Hematopoietic multipotent progenitor cell treated with erythropoietin and hydrocortisone succinate and interleukin-3 and kit ligand, for 4 days (in vitro differentiated cells): ENCODE measurements at places on chromosomes 7 and 10.

DNA sequence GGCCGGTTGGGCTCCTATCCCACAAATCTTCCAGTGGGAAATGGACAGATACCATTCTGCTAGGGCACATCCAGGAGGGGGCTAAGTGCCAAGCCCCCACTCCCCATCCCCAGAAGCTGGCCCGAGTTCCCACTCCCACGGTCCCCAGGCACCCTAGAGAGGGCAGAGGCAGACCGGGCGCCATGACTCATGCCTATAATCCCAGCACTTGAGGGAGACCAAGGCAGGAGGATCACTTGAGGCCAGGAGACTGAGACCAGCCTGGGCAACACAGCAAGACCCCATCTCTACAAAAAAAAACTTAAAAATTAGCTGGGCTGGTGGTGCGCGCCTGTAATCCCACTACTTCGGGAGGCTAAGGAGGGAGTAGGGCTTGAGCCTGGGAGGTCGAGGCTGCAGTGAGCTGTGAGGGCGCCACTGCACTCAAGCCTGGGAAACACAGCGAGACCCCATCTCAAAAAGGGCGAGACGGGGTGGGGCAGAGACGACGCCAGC, 870 bp downstream of the GNA12 start:
- no peak for DNase-seq

DNA sequence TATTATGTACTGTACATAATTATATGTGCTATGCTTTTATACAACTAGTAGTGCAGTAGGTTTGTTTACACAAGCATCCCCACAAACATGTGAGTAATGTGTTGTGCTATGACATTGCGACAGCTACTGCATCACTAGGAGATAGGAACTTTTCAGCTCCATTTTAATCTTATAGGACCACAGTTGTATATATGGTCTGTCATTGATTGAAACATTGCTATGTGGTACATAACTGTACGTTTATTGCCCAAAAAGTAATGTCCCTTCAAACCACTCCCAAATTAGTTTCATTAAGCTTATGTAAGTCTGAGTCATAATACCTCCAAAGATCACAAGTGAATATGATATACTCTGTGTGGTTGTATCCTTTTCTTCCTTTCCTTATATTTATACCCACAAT, 183.2 kb upstream of the POT1 start:
- DNase-seq: no peak

GRCh38 chr10:130493446-130494145, 357.4 kb downstream of the GLRX3 start:
- no peak for DNase-seq

DNA sequence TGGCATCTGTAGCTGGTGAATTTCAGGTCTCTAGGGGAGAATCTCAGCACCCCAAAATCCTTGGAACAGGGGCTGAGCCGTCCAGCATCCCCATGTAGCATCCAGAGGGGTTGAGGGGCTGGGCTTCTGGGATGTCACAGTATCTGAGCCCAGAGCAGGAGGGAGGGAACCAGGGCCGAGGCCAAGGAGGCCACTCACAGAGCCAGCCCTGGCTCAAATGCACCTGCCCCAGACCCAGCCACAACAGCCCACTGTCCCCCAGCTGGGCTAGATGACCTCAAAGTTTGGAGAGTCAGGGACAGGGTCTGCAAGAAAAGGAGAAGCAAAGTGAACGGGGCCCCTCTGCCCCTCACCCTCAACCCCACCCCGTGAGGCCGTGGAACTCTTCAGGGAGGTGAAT, 22.3 kb downstream of the VSIR start:
- DNase-seq: no peak

DNA sequence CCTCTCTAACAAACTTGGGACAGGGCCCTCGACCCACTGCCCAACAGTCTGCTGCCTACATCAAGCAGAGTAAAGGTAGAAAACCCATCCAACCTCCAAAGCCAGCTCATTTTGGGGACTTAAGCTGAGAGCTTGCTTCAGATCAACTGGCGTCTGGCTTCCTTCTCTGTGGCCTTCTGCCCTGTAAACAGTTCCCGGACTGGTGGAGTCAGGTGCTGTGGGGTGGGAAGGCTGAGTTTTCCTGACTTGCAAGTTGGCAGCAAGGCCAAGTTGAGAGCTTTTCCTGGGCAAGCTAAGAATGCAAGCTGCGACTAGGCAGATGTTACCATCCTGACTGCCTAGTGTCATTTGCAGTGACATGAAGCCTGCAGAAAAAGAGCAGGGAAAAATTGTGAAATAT, 3.7 kb downstream of the GALNT17 start:
- no peak for DNase-seq

DNA sequence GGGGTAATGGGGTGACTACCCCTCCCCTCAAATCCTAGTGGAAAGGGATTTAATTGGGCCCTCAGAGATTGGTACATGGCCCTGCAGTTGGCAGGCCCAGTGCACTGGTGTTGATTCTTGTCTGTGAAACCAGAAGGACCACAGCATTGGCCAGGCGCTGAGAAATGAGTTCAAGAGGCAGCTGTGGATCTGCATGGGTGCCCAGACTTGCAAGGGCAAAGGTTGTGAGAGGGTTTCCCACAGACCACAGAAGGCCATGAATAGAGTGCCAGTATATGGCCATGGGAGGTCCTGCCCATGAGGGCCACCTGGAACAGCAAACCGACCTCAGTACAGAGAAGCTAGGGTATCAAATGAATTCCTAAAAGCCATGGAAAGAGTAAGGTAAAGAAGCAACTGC, 32.9 kb downstream of the TMEM168 start:
- no peak for DNase-seq

DNA sequence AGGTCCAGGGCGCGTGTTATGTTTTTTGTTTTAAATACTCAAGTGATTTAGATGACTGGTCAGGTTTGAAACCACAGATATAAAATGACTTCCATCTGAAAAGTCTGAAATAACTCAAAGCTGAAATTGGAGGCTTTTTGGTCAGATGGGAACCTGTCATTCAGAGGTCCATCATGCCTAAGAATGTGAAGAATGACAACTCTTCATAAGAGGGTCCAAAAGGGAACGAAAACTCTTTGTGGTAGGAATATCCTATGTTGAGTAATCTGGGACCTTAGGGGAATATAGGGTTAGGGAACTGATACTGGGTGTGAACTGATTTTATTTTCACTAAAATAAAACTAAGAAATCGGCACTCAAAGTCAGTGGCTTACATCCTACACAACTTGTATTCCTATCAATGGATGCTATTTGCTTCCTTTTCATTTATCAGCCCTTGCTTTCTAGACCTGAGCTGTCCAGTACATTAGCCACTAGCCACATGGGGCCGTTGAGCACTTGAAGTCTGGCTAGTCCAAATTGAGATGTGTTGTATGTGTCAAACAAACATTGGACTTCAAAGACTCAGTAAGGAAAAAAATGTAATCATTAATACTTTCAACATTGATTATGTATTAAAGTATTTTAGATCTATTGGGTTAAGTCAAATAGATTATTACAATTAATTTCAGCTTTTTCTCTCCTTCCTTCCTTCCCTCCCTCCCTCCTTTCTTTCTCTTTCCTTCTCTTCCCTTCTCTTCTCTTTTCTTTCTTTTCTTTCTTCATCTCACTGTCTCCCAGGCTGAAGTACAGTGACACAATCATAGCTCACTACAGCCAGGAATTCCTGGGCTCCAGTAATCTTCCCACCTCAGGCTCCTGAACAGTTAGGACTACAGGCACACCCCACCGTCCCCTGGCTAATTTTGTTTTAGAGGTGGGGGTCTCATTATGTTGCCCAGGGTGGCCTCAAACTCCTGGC, 56.5 kb upstream of the KDM7A start:
- no peak for DNase-seq

DNA sequence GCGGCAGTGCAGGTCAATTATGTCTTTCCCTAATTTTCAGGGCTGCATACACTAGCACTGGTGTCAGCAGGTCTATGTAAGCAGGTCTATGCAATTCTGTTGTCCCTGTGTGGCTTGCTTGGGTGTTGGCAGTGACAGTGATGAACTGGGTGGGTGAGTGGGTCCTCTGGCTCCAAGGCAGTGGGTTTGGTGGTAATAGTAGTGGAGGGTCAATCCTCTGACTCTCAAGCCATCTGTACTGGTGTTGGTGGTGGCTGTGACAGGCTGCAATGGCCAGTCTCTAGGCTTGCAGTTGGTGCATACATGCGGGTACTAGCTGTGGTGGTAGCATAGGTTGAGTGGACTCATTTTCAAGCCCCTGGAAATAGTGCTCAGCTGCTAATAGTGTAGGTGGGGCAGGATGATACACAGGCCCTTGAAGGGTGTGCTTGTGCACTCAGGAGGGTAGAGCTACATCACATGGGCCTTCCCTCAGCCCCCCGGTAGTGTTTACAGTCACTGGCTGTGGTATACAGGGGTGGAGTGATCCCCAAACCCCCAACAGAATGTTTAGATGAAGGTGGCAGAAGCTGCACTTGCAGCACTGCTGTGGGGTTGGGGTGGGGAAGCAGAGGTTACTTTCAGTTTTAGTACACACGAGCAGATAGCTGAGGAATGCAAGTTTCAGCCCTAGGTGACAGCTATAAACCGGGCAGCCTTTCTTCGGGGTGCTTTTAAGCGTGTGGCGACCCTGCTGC, 331.3 kb downstream of the PCDH15 start:
- DNase-seq: no peak

DNA sequence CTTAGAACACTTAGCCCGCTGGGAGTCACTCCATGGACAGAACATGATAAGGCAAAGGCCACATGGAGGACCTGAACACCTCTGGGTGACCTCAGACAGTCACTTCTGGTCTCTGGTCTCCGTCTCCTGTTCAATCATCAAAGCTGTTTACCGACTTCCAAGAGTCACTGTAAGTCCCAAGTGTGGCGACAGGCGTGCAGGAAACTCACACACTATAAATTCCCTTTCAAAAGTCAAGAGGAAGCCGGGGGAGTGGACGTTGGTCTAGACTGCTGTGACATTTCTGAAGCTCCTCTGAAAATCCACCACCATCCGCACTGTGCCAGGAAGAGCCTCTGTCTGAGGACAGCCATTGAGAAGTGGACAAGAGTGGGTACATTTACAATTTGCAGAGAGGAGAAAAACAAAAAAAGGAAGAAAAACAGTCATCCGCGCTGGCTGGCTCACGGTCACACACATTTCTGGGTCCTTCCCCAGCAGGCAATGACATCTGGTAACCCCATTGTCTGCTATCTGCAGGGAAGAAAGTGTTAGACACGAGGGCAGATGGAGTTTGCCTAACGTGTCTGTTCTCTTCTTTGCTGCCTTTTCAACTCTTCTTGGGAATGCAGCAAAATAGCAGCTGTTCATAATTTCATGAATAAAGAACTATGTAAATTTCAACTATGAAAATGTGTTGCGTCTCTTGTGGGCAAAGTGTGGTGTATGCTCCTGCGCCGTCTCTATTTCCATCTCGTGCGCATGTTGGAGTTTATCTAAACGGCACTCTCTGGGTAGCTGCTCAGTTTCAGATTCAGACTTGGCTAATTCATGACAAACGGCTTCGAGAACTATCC, 32.9 kb upstream of the CUX1 start:
- DNase-seq: peak; percentile 29

GRCh38 chr10:115402699-115403098, 309.5 kb downstream of the ATRNL1 start:
- DNase-seq: no peak

GRCh38 chr10:26946102-26946811, 85.5 kb upstream of the ABI1 start:
- no peak for DNase-seq

DNA sequence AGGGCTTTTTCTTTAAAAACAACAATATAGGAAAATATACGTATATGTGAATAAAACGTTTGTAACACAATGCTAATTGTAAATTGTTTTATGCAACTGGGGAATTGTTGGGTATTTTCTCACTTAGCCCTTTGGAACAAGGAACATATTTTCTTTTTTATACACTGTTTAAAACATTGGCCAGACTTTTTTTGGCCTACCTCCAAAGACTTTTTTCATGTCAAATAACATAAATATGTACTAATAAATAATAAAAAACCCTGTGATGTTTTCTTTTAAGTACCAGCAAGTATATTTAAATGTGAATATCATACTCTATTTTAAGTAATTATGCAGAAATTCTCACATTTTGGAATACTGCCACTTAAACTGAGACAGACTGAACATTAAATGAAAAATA, 15.7 kb downstream of the TMEM106B start:
- no peak for DNase-seq

GRCh38 chr7:41316410-41316809, 386.5 kb downstream of the INHBA start:
- DNase-seq: no peak

- DNase-seq: no peak
These were observed 218.7 kb upstream of the AOAH start for GRCh38 chr7:36942955-36943354.

DNA sequence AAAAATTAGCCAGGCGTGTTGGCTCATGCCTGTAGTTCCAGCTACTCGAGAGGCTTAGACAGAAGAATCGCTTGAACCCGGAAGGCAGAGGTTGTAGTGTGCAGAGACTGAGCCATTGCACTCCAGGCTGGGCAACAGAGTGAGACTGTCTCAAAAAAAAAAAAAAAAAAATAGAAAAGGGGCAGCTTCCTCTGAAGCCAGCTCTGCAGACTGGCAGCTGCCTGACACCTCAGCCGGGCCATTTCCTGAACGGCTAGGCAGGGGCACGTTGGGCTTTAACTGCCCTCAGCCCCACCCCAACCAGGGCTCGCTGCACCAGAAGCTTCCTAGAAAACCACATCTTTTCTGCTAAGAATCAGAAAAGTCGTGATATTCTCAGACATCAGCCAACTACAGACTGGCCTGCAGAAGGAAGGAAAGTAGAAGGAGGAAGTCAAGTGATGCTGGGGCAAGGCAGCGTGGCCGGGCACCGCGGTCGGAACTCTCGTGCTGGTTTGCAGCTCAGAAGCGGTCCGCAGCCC, 38.0 kb downstream of the PRKAG2 start:
- peak; percentile 91 for DNase-seq

DNA sequence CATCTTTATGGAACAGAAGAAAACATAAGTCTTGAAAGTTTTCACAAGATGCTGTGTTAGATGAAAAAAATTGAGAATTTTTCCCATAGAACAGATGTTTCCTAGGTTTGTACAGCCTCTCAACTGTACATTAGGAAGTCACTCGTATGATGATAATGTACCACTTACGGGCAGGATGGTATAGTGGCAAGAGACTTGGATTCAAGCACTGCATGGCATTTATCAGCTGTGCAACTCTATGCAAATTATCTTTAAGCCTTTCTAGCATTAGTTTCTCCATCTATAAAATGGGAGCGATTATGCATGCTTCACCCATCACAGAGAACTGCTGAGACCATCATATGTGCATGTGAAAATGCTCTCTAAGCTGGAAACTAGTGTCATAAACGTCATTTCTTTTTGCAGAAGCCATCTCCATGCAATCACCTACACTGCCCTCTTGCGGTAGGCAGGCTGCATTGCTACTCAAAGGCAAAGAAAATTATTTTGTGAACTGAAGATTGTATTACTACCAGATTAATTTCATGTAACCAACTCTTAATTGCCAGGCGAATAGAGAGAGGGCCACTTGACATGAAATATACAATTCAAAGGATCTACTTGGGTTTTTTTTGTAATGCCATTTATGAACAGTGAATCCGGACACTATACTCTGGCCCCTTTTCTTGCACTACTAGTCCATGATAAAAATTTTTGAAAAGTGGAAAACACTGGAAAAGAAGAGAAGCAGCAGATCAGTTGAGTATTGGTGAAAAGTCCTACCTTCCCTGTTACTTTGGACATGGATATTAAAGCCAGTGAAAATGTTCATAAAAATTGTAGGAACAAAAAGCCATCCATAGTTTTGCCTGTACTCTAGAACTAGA, 102.3 kb downstream of the JAZF1 start:
- peak; percentile 76 for DNase-seq

- peak; percentile 88 for DNase-seq
These were observed 99.5 kb downstream of the CAMK1D start for GRCh38 chr10:12448729-12449391.
